ENCODE measurements at places on chromosomes 2 and 18.

DNA sequence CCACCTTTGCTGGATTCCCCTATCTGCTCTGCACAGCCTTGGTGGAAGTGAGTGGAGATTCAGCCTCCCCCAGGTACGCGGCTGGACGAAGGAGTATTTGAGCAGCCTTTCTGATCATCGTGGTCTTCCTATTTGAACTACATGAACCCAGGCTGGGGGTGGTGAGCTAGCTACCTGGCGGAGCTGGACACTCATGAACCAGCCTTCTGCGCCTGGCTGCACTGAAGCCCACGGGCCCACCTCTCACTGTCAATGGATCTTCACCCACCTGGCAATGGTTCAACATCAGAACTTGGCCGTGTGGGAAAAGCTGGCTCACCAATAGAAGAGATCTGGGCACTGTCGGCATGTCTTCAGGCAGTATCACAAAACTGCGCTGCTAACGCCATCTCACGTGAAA lies 35.4 kb downstream of the ANKMY1 start:
- DNase-seq: no peak

DNA sequence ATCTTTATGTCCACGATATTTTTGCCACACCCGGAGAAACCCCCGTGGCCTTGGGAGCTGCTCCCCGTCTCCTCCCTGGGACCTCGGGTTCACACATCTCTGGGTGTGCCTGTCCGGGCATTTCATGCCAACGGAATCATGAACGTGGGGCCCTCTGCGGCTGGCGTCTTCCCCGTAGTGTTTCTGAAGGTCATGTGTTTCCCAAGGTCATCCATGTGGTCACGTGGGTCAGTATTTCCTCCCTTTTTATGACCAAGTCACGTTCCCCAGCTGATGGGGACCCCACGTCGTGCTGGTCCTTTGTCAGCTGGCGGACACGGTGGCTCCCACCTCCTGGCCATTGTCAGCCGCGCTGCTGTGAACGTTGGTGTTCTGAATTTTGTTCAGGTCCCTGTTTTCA lies 135.7 kb downstream of the NFATC1 start:
- no peak for DNase-seq

DNA sequence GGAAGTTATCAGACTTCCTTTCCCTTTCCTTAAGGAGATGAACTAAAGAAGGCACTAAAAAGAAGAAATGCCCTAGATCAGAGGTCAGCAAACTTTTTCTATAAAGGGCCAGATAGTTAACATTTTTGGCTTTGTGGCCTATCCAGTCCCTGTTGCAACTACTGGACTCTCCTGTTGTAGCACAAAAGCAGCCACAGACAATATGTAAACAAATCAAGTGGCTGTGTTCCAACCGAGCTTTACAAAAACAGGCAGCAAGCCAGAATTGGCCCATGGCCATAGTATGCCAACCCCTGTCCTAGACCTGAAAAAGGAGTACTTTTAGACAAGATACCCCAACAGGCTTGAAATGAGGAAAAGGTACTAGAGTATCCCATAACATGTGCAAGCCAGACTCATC lies 10.9 kb downstream of the NHEJ1 start:
- no peak for DNase-seq

GRCh38 chr2:88400037-88400767 lies 52.3 kb downstream of the FOXI3 start:
- no peak for DNase-seq

DNA sequence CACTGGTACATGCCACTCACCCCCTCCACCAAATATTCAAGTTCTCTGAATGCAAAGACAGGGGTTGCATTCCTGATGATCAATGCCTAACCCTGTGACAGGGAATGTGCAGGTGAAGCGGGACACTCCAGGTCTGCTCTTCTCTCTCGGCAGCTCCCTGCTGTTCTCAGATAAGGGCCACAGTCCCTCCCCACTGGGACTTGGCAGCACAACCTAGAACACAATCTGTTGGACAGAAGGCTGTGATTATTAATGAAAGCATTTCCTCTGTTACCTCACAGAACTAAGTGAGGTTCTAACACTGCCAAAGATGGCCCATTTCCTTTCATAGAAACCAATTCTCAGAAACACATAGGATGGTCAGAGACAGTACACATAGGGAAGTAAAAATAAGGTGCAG lies 42.7 kb downstream of the VSNL1 start:
- DNase-seq: no peak

GRCh38 chr18:57433934-57434535 lies 1.1 kb upstream of the ONECUT2 start:
- no peak for DNase-seq

GRCh38 chr2:199704358-199705238 lies 146.4 kb downstream of the FTCDNL1 start:
- DNase-seq: peak; percentile 31

GRCh38 chr2:193482557-193482956 lies 1287.8 kb upstream of the TMEFF2 start:
- no peak for DNase-seq

GRCh38 chr2:210072922-210073509 lies 70.6 kb downstream of the RPE start:
- DNase-seq: peak; percentile 48

DNA sequence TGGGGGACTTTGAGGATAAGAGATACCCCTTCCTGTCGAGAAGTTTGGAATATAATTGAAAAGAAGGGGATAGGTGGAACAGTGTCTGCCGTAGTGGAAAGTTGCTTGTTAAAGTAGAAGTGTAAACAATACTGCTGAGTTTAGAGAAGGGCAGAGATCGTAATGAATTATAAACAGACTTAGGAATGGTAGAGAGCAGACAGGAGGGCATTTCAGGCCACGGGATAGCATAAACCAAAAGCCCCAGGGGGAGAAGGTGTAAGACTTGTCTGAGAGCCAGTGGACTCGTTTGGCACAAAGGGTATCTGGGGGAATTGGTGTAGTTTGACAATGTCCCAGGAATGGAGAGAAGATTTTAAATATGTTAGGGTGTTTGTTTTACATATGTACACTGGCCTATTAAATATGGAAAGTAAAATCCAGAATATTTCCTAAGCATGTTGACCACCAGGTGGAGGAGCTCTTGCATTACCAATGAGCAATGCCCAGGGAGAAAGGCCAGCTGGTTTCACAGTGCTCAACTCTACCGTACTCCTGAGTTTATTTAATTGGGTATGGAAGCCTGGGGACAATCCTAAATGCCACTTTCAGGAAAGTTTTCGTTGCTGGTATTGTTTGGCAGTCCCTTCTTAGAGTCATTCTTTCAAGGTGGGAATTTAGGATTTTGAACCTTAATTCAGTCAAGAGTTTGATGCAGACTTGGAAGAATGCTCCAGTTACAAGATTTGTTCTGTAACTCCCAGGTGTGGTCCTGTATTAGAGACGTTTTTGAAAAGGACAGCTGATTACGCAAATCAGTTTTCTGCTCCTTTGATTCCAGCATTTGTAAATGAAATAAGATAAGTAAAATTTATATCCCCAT lies 7.5 kb downstream of the COPS8 start:
- no peak for DNase-seq

GRCh38 chr2:192948316-192948715 lies 753.6 kb upstream of the TMEFF2 start:
- no peak for DNase-seq

DNA sequence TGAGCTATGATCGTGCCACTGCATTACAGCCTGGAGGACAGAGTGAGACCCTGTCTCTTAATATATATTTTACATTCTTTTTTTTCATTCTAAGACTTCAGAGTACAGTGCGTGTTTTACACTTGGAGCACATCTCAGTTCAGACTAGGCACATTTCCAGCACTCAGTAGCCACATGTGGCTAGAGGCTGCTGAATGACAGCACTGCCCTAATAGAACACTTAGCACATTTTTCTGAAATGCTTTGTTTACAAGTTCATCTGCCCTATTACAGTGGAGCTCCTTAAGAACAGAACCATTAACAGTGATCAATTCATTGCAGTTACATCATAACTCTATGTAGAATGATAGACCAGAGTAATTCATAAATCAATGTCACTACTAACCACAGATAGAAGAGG lies 138.1 kb downstream of the SUCLG1 start:
- DNase-seq: no peak

GRCh38 chr18:3093624-3094337 lies 80.8 kb upstream of the LPIN2 start:
- no peak for DNase-seq

GRCh38 chr2:241349941-241350340 lies 6.1 kb upstream of the FARP2 start:
- no peak for DNase-seq

GRCh38 chr2:198371329-198371728 lies 566.9 kb downstream of the PLCL1 start:
- no peak for DNase-seq

DNA sequence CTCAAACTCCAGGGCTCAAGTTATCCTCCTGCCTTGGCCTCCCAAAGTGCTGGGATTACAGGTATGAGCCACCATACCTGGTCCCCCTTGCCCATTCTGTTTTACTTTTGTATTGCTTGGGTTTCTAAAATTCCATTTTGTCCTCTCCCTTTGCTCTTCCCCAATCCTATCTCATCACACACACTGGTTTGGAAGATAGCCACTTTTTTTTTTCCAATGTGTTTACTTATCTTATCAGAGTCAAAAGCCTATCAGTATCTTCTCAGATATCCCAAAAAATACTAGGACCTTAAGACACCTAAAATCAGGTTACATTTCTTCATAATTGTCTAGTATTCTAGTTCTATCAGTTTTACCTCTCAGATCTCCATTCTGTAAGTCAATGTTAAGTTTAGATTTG lies 56.1 kb downstream of the MSH2 start:
- no peak for DNase-seq

DNA sequence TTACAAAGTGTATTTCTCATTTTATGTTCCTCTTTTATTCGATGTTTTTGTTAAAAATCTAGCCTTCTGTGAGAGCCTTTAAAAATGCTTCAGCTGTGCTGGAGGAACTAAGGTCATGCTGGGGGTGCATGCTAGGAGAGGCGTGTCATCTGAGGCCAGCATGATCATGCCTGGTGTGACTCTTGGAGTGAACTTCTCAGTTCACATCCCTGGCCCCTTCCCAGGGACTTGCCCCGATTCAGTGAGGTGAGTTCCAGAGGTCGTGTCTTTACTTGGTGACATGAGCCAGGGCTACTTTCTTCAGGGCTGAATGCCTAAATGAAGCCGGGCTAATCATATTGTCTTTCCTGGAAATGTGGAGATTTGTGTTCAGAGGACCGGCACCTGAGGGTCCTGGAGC lies 264.9 kb downstream of the MREG start:
- no peak for DNase-seq

DNA sequence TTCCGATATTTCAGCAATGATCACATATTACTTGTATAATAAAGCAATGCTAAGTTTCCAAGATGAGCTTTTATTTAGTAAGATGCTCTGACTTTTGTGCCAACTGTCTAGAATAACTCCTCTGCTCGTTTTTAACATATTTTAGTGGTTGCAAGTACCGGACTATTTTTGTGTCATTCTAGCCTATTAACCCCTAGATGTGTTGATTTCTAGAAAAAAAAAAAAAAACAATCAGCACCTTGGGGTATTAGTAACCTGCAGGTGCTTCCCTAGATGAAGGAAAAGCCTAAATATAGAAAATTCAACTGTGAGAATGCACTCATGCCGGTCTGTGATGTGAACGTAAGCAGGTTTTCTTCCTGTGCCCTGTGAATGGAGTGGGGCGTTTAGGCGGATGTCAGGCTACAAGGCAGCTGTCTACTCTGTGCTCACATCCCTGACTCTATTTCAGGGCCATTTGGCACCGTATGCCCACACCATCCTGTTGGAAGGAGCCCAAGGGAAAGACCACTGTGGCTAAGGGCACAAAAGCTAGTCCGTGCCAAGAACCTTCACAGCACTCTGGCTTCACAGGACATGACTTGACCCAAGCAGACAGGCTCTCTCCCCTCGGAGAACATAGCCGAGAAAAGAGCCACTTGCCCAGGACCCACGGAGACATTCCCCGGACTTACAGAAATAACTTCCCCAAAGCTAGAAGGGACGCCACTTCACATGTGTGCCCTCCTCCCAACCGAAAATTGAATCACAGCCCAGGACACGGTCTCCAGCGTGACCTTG lies 60.9 kb upstream of the AGAP1 start:
- DNase-seq: no peak

GRCh38 chr2:215973954-215974699 lies 39.2 kb downstream of the MREG start:
- DNase-seq: no peak

DNA sequence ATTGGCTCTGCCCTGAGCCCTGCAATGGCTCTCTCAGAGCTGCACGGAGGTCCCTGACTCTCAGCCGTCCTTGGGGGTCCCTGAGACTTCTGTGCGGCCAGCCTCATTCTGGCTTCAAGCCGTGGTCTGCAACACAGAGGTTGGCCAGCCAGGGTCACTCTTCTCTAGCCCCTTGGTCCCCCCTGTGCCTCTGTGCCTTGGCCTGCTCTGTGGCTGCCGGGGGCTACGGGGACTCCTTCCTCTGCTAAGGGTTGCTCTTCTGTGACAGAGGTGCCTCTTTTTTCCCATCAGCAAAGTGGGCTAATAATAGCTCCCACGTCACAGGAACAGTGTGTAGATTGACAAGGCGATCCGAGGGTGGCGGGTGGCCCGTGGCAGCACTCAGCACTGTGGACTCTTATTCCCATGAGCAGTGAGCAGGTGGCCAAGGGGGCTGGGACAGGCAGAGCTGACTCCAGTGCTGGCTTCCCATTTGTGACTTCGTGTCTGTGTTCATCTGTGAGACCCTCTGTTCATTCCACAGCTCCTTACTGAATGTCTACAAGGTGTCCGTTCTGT lies 19.4 kb downstream of the INHBB start:
- no peak for DNase-seq

- peak; percentile 67 for DNase-seq
Measured at GRCh38 chr2:112048887-112049286, 6.2 kb upstream of the TMEM87B start.

GRCh38 chr2:159136391-159136790 lies 150.1 kb downstream of the WDSUB1 start:
- no peak for DNase-seq

DNA sequence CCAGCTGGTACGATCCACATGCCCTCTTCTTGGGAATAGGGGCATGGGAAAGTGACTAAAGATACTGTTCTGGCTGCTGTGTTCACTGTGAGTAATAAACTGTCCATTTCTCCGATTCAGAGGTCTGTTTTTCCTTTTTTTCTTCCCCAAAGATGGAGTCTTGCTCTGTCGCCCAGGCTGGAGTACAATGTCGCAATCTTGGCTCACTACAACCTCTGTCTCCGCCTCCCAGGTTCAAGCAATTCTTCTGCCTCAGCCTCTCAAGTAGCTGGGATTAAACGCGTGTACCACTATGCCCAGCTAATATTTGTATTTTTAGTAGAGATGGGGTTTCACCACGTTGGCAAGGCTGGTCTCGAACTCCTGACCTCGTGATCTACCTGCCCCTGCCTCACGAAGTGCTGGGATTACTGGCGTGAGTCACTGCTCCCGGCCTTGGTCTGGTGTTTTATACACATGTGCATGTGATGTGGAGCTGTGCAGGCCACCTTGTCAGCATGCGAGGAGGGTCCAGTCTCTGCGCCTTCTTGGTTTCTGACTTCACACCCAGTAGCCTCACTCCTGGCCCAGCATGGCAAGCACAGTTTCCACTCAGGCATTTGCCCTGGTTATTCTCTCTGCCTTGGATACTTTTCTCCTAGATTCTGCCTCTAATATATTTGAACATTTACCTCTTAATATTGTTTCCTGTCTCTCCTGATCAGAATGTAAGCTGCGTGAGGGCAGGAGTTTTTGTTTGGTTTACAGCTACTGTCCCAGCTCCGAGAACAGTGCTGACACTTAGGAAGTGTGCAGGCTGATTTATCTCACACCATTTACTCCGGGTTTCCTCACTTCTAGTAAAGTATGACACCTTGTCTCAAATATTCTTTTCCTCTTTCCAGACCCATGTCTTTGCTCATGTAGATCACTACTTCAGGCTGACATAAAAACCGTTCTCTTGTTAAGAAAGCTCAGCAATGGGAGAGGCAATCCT lies 19.7 kb downstream of the PTPN18 start:
- DNase-seq: no peak

- peak; percentile 29 for DNase-seq
Measured at GRCh38 chr18:54957996-54958395, 1.3 kb downstream of the CCDC68 start.
